ENCODE measurements at places on chromosomes 7 and 10.

DNA sequence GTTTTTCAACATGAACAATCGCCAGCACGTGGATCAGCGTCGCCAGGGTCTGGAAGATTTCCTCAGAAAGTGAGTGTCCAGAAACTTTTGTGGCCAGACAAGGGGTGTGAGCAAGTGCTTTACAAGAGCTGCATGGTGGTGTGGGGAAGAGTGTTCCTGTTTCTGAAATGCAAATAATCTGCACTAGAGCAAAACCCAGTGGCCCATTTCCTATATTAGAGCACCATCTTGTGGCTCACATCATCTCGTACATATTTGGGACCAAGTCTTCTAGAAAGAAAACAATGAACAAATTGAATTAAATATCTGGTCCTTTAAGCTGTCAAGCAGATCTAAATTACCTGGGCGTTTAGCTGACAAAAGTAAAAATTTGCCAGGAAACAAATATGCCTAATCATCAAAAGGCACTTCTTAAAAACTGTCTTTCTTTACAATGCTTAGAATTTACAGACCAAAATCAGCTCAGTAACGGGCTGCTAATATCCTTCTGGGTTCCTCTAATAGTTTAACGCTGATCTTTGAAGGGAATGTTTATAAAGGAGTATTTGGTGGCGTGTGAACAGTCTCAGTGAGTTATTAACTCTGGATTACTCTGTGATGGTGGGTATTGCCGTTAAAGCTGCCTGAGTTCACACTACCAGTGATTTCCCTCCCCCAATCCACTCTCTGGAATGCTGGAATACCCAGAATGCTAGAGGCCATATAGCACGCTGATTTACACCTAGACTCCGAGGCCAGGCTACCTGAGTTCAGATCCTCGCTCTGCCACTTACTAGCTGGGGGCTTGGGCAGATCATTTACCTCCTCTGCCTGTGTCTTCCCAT is 73.6 kb downstream of the SNX10 start:
- peak; percentile 98 for DNase-seq

DNA sequence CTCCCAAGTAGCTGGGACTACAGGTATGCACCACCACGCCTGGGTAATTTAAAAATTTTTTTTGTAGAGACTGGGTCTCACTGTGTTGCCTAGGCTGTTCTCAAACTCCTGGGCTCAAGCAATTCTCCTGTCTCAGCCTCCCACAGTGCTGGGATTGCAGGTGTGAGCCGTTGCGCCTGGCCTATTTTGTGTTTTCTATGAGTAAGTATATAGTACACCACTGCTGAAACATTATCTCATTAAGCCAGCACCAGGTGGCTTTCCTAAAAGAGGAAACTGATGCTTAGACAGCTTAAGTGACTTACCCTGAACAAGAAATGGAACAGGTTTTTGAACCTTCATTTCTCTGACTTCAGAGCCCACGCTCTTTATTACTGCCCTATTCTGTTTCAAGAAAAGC is 7.8 kb upstream of the PTPN12 start:
- no peak for DNase-seq

GRCh38 chr7:101754424-101755159 is 62.8 kb upstream of the CUX1 start:
- DNase-seq: no peak

GRCh38 chr7:1366801-1367405 is 92.4 kb downstream of the MICALL2 start:
- no peak for DNase-seq

DNA sequence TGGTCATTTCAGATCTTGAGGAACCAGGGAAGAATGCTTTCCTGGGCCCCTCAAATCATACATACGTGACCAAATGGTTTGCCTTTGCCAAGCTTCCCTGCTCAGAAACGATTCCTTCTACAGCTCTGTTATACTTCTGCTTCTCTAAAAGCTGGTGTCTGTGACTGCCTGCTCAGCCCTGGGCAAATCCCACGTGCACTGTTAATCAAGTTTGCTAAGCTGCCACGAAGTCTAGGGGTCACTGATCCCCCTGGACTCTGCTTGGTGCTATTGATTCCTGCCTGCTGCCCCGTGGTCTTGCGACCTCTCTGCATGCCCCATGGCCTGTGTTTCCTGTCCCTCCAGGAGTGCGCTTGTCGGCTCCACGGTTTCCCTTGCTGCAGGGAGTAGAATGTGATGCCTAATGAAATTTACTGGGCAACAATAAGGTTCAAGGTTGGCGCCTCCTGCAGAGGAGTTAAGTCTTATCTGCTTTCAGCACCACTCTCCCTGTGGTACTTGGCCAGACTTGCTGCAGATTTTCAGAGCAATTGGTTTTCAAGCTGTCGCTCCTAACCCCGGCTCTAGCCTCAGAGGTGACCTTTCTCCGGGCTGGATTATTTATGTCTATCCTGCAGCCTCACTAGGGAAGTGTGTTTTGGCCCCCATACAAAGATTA is 201.6 kb upstream of the FZD8 start:
- DNase-seq: no peak

DNA sequence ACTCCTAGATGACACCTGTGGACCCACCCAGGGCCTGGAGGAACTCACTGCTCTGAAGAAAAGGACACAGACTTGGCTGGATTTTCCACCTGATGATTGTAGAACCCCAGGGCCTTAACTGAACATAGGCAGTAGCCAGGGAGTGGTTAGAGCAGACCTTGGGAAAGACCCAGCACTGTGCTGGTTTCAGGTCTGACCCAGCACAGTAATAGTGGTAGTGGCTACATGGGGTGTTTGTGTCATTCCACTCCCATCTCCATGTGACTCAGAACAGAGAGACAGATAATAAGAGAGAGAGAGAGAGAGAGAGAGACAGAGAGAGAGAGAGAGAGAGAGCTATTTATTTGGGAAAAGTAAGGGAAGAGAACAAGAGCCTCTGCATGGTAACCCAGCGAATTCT is 239.1 kb upstream of the MEOX2 start:
- DNase-seq: no peak

DNA sequence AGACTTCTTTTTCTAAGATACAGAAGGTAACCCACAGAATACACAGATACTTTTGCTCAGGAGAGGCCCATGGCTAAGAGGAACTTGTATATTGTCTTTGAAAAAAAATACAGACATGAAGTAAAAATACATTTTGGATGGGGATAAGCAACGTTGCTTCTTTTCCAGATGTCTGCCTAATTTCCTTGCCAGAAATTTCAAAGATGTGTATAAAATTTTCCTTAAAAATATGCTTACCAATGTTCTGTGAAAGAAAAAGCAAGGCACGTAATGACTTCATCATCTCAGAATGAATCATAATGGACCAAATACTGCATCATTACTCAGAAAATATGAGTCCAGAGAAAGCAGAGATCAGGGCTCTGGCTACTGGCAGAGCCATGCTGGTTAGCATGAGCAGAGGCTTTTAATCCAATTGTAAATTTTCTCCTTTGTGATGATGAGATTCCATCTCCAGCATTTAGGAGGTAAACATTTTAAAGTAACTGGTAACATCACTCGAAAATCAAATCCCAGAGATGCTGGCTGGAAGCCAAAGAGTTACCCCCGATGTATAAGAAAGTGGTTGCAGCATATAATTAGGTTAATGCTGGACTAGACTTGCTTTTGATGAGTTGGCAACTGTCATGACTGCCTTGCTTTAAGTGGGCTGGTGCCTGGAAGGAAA is 272.5 kb downstream of the SEMA3A start:
- no peak for DNase-seq

DNA sequence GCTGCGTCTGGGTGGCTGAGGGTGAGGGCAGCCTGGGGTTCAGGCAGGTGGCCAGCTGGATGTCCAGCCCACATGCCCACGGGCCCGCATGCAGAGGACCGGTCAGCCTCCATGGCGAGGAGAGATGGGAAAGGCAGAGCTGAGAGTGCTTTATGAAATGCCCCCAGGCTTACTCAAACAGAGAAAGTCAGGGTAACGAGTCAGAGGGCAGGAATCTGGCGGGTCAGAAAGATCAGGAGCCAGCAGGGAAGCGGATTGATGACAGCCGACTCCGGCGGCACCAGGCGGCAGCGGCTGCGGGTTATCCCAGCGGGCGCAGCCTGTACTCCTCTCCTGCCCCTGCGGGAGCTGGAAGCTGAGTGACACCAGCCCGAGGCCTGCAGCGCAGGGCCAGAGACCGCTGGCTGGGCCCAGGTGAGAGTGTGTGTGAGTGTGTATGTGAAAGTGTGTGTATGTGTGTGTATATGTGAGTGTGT is 13.4 kb downstream of the SLC13A4 start:
- no peak for DNase-seq

GRCh38 chr10:79304479-79305087 is 42.7 kb upstream of the PPIF start:
- no peak for DNase-seq

GRCh38 chr10:57962839-57963238 is 304.9 kb downstream of the IPMK start:
- no peak for DNase-seq

GRCh38 chr10:45082176-45082575 is 81.5 kb downstream of the ZNF22 start:
- no peak for DNase-seq

- DNase-seq: no peak
Observed at GRCh38 chr7:22814261-22815208, 8.1 kb downstream of the TOMM7 start.

GRCh38 chr7:135368416-135369186 is 135.0 kb downstream of the STRA8 start:
- no peak for DNase-seq

GRCh38 chr10:84762754-84763394 is 434.5 kb downstream of the CCSER2 start:
- no peak for DNase-seq

- no peak for DNase-seq
Observed at GRCh38 chr7:4706384-4707216, 24.5 kb downstream of the FOXK1 start.

DNA sequence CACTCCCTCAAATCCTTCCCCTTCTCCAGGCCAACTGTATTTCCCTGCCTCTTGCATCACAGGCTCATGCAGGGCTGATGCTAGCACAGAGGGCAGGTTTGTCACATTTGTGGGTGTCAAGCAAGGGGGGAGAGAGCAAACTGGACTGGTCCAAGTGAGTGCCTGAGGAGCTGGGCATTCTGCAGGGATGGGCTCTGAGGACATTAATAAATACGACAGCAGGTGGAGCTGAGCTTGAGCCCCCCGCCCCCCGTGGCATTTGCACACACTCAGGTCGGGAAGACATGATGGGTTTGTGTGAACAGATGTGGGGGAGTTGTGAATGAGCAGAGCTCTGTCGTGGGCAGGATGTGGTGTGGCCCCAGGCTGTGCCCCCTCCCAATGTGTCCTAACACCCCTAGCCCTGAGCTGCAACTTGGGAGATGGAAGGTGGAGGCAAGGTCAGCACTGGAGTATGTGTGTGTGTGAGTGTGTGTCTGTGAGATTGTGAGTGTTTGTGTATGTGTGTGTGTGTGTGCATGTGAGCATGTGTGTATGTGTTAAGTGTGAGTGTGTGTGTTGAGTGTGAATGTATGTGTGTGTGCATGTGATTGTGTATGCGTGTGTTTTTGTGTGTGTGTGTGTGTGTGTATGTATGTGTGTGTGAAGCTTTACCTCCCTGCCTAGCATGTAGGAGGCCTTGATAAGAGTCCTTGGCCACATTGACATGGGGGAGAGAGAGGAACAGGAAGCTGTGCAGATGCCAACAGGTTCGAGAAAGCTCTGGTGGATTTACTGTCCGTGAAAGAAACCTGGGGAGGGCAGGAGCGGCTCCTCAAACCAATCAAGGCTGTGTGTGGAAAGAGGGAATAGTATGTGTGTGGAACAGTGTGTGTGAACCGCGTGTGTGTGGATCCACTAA is 9.1 kb downstream of the RASSF4 start:
- peak; percentile 83 for DNase-seq

- DNase-seq: no peak
Observed at GRCh38 chr7:136086712-136087111, 109.6 kb upstream of the MTPN start.

DNA sequence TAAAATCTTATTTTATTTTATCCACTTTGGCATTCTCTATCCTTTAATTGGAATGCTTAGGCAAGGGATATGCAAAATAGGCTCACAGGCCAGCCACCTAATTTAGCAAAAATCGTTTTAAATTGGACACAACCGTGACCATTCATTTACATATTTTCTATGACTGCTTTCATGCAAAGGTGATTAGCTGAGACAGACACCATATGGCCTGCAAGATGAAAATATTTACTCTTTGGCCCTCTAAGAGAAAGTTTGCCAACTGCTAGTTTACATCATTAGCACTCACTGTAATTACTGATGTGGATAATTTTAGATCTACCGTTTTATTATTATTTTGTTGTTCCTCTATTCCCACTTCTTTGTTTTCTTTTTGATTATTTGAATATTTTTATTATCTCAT is 375.5 kb upstream of the LRRTM3 start:
- DNase-seq: no peak

DNA sequence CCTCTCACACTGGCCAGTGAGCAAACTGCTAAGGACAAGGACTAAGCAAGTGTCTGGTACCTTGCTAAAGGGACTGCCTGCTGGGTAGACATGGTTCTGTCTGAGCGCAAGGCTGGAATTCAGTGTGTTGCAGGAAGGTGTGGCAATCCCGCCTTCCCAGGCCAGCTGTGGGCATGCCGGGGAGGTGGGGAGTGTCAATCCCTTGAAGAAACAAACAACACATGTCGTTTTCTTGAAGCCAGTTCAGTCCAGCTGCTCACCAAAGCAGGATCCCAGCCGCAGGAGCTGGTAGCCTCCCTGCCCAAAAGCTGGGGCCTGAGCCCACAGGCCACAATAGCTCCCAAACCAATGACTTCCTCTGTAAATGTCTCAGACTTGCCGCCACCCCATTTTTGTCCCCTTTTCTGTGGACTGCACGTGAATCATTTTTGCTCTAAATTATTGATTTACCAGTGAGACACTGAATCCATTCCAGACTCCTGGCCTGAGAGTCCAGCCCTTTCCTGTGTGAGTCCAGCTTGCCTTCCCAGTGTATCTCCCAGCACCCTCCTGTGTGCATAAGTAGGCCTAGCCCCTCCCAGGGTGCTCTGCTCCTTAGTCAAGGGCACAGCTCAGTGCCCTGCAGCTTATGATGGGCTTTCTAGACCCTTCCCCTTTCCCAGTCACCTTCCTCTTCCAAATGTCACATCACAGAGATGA is 166.8 kb downstream of the RGS10 start:
- DNase-seq: no peak

DNA sequence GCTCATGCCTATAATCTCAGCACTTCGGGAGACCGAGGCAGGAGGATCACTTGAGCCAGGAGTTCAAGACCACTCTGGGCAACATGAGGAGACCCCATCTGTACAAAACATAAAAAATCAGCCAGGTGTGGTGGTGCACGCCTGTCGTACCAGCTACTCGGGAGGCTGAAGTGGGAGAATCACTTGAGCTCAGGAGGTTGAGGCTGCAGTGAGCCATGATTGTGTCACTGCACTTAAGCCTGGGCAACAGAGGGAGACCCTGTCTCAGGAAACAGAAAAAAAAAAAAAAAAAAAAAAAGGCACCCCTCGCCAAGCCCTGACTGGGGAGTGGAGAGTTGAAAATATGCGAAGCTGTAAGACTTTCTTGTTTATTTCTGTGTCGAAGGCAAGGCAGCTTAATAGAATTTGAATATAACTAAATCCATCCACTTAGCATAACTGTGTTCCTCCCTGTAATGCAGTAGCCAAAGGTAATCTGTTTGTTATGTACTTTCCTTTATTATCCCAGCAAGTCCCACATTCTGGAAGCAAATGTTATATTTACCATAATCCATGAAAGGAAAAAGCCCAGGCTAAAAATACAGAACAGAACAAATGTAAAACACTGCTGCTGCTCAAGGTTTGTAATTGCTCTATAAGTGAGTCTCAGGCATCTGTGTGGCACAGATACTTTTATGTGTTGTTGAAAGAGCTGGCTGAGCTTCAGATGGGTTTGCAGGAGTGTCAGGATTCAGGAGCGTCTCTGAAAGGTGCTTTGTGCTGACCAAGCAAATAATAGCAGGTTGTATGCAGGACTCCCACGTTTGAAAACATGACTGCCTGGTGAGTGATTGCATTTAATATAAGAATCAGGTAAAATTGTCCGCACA is 127.2 kb downstream of the CELF2 start:
- DNase-seq: peak; percentile 76

Data from Kasumi-1 (cell line).